ENCODE measurements at places on chromosomes 3 and 15.

DNA sequence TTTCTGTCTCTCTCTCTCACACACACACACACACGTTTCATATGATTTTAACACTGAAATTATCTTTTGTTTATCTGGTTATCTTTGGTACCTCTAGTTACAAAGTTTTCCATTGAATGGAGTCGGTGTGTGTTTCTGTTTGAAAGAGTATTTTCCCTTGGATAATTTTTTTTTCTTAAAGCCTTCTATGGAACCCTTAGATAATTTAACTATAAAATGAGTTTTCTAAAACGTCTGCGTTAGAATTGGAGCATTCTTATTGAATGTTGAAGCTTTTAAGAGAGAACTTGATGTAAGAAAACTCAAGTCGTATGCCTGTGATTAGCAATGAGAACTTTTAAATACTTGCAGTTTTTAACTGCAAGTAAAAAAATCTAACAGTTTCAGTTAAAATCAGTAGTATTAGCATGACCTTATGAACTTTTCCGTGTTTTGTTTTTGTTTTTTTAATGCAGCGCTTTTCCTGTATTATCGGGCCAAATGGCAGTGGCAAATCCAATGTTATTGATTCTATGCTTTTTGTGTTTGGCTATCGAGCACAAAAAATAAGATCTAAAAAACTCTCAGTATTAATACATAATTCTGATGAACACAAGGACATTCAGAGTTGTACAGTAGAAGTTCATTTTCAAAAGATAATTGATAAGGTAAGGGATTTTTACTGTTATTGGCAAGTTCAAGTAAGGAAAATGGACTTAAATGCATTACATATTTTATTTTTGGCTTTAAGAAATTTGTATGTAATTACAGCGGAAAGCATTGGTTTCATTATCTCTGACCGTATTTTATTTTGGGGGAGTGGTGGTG lies 3.0 kb downstream of the SMC4 start:
- DNase-seq, result no peak

- DNase-seq, result no peak
Observed at GRCh38 chr15:69643476-69643875, 190.9 kb downstream of the RPLP1 start.

DNA sequence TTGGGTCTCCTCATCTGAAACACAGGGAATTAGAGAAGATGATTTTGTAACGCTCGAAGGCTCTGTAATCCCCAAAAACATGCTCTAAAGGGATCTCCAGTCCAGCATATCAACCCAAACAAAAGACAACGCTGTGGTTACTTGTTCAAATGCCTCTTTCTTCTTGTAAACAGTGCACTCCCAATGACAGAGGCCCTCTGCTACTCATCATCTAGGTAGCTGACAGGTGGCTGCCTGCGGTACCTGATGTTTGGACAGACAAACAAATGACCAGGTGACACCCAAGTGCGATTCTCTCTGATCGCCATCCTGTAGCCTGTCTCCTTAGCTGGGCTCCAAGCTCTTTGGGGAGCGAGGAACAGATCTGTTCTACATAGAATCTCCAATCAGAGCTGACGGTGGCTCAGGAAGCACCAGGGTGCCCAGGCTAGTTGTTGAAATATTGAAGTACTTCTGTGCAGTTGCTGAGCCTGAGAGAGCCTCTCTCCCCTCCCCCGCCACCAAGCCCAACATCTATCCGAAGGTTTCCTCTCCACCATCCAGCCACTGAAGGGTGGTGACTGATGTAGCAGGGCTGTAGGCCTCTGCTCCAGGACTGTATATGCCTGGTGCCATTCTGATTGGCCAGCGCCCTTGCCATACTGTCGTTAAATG lies 238.7 kb downstream of the XXYLT1 start:
- DNase-seq, result no peak

DNA sequence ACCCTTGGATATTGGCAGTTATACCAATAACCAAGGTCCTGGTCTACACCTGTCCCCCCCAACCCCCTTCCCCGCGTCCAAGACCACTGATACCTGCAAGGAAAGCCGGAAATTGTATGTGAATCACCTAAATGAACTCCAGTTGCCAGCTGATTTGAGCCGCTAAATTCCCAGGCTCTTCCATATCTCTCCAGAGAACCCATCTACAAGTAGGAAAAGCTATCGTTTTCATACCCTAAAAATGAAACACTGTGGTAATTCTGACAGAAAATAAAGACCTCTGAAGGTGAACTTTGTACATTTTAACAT lies 114.2 kb upstream of the ICE2 start:
- no peak for DNase-seq

GRCh38 chr3:195365371-195365770 lies 77.4 kb downstream of the ACAP2 start:
- no peak for DNase-seq

DNA sequence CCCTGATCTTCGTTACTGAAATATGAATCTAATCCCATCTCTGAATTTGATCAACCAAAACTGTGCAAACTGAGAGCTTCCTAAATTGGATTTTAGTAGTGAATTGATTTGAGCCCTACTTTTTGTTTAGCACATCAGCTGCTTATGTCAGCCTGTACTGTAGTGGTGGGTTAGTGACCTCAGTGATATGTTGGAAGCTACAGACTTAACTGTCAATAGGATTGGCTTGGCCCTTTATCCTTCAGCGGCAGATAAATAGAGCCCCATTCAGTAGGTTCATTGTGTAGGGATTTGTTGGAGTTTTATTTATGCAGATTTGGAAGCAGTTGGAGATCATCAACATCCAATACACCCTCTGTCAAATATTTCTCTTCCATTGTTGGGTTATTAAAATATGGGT lies 409.7 kb downstream of the SOX2 start:
- DNase-seq, result no peak

- no peak for DNase-seq
Observed at GRCh38 chr3:195086885-195087284, 184.1 kb downstream of the XXYLT1 start.

DNA sequence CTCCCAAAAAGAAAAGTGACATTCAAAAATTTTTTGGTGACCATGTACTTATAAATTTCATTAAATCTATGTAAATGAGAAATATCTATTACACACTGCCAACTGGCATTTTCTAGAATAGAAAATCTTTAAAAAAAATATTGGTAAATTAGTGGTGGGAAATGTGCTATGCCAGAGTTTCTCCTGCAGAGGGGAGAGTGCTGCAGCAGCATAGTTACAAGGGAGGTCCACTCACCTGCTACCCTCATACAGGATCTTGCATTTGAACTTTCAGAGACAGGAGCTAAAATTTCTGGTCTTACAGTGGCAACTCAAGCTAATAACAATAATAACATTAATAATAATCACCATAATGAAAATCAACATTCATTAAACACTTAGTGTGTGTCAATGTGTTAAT lies 459.6 kb downstream of the NSUN3 start:
- no peak for DNase-seq

- peak; percentile 90 for DNase-seq
Observed at GRCh38 chr3:133301194-133301593, 98.7 kb upstream of the BFSP2 start.

- DNase-seq, result no peak
Observed at GRCh38 chr3:16545413-16546185, 32.1 kb upstream of the RFTN1 start.

DNA sequence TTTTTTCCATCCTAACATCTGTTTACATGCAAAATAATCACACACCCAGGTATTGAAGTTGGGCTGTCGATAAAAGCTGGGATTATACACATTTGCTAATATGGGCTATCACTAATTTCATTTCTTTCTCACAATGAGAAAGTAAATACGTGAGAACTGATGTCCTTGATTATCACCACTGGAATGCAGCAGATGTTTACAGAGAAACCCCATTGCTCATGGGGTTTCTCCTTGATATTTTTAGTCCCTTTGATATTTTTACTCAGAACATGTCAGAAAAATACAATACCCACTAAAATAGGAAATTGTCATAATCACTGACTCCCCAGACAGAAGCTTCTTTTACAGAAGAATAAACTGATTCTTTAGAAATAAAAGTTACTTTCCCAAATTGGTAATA lies 535.1 kb upstream of the CCDC54 start:
- no peak for DNase-seq

DNA sequence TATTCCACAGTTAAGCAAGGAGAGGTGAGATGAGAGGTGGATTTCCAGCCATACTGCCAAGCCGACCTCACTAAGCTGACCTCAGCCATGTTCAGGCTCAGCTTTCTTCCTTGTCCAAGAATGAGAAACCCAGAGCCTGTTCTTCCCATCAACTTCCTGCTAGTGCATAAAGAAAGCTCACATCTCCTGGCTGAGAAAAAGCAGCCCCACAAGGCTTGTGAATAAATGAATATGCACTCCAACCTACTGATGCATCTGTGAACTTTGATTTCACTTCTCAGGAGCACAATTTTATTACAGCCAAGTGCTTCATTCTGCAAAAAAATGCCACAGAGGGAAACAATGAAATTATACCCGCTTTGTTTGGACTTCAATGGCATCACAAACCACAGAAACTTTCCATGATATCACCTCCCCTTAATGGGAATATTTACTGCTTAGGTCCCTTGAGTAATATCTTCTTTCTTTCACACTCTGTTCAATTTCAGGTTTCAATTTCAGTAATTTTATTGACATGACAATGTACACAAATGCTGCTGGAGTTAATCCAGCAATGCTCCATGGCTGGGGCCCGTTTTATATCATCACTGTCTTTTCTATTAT lies 437.0 kb upstream of the PPP2R3A start:
- DNase-seq, result no peak

- no peak for DNase-seq
Observed at GRCh38 chr15:61649046-61649445, 411.2 kb downstream of the VPS13C start.

DNA sequence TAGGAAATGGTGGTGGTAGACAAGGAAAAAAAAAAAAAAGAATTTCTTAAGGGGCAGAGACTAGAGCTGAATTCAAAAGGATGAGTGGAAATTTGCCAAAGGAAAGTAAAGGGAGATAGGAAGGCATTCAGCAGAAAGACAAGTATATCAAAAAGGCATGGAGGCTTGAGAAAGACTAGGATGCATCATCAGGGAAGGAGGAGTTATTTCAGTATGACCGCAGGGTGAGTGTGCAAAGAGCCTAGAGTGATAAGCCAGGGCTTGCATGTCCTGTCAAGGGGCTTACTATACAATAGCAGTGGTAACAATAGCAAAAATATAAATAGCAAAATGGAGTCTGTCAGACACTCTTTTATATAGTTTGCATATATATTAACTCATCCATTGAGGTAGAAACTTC lies 112.0 kb downstream of the FRMD4B start:
- no peak for DNase-seq

DNA sequence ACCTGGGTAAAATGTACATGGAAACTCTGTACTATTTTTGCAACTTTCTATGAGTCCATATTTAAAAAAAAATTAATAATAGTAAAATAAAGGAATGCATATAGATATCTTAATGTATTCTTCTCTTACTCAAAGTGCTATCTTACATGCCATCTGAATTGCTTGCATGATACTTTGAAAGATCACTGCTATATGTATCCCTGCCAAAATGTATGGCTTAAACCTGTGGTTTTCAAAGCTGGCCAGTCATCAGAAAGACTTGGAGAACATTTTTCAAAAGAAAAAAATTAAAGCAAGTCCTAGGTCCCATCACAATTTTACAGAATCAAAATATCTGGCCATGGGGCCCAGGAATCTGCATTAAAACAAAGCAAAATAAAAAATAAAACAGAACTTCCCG lies 262.1 kb downstream of the LPP start:
- peak; percentile 38 for DNase-seq

GRCh38 chr15:78909791-78910228 lies 35.0 kb downstream of the CTSH start:
- DNase-seq, result peak; percentile 48

GRCh38 chr3:119571688-119572087 lies 7.6 kb upstream of the ADPRH start:
- no peak for DNase-seq

DNA sequence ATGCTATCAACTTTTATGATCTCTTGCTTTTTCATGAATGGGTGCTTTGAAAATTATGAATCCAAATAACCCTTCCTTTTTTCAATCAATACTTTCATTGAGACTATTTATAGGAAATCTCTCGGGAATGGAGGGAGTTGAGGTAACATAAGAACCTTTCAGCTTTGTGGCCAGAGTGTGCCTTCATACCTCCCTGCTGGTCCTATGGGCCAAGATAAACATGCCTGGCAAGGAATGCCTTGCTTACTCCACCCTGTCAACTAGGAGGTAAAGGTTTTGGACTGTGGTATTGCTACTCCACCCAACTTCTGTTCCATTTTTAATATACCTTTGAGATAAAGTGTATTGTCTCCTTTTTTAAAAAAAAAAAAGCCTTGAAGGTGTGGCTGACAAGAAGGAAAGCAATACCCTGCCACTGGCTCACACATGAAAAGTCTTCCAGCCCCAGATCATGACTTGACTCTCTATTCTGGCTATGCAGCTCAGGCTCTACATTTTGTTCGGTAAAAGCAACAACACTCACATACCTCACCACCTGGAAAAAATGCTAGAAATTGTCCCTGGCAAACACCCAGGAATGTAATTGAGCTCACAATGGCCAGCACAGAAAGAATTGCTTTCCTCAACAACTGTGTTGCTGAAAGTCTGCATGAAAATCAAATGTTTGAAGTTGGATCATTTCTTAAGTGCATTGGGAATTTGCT lies 35.8 kb downstream of the COL8A1 start:
- peak; percentile 37 for DNase-seq

DNA sequence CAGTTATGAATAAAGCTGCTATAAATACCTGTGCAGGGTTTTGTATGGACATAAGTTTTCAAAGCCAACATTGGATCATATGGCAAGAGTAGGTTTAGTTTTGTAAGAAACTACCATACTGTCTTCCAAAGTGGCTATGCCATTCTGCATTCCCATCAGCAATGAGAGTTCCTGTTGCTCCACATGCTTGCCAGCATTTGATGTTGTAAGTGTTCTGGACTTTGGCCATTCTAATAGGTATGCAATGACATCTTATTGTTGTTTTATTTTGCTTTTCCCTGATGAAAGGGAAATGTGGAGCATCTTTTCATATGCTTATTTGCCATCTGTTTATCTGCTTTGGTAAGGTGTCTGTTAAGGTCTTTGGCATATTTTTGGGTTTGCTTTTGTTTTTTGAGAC lies 22.2 kb upstream of the BLM start:
- no peak for DNase-seq

GRCh38 chr3:154969366-154969765 lies 110.8 kb upstream of the MME start:
- DNase-seq, result no peak

GRCh38 chr15:26640601-26641000 lies 132.3 kb downstream of the GABRB3 start:
- no peak for DNase-seq

Measured in EL (cell line).